ENCODE measurements at places on chromosomes 12 and 14.

GRCh38 chr14:73455294-73455693 is 3.1 kb downstream of the NUMB start:
- no peak for DNase-seq

- DNase-seq, result no peak
Observed at GRCh38 chr14:59374048-59374447, 91.1 kb downstream of the GPR135 start.

DNA sequence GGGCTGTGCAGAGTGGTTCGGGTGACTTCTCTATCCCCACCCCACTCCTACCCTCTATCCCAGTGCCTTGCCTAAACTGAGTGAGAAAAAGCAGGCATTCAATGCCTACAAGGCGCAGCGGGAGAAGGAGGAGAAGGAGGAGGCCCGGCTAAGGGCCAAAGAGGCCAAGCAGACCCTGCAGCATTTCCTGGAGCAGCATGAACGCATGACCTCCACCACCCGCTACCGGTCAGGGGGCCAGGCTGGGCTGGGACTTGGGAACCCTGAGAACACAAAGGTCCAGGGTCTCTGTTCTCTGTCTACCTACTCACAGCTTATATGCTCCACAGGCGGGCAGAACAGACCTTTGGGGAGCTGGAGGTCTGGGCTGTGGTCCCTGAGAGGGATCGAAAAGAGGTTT is 11.7 kb downstream of the PRPF40B start:
- no peak for DNase-seq

GRCh38 chr12:84075991-84076390 is 836.6 kb downstream of the SLC6A15 start:
- no peak for DNase-seq

GRCh38 chr12:59121451-59121850 is 201.1 kb upstream of the LRIG3 start:
- no peak for DNase-seq

- DNase-seq, result no peak
Observed at GRCh38 chr12:7844116-7844515, 28.6 kb downstream of the SLC2A14 start.

- peak; percentile 2 for DNase-seq
Observed at GRCh38 chr12:95218150-95219133, 835 bp downstream of the VEZT start.

GRCh38 chr14:79749065-79749464 is 462.2 kb downstream of the DIO2 start:
- DNase-seq, result no peak

DNA sequence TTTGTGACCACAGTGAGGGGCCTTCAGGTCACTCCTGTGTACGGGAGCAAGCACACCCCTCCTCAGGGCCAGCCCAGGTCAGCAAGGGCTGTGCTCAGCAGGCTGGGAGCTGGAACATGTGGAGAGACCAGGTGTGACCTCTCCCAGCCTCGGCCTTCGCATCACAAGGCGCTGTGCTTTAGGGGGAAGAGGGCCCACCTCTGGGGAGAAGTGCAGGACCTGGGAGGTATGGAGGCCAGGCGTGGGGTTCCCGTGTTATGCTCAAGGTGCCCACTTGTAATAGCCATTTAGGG is 194.6 kb upstream of the PRMT8 start:
- no peak for DNase-seq

- DNase-seq, result peak; percentile 13
Observed at GRCh38 chr14:48398675-48399282, 723.4 kb upstream of the MDGA2 start.

DNA sequence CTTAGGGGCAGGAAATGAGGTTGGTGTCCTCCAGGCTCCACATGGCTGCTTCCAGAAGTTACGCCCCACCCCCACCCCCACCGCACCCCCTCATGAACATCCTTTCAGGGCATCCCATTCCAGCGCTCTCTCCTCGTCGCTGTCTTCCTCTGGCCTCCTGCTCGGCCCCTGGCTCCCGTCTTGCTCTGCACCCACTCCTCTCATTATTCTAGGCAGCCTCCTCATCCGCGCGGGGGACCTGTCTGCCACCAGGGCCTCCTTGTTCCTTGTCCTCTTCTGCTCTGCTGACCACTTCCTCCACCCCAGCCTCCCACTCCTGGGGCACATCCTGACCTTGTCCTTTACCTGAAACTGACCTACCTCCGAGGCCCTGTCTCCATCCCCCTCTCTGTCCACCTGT is 29.8 kb upstream of the PLEKHG6 start:
- DNase-seq, result no peak

DNA sequence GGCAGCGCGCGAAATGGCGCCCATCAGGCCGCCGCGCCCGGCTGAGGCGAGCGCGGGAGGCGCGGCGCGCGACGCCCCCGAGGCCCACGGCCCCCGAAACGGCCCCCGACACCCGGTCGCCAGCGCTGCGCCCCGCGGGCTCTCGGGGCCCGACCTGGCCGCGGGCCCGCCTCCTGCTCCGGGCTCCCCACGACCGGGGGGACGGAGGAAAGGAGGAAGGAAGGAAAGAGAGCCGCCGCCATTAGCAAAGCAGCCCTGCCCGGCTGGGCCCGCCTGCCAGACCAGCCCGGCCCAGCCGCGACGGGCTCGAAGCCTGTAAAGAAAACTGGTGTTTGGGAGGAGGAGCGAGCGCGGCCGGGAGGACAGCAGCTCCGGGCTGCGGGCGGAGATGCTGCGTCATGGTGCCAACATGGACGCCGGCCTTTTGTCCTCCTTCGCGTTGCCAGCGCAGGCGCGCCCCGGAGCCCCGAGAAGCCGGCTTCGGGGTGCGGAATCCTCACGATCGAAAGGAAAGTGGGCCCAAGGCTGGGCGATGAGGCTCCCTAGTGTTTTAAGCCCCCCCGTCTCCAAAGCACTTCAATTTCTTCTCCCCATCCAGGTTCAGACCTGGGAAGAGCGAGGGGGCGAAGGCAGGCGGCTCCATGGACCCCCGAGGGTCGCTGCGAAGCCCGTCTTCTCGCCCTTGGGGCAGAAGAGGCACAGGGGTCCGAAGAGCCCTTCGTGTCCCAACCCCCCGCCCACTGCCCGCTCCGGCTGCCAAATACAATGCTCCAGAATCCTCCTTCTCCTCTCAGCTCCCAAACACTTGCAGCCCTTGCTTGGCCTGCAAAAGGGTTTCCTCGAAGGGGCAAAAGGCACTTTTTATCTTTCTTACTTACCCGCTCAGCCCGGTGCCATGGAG is 2.9 kb upstream of the SETD1B start:
- DNase-seq, result peak; percentile 57

DNA sequence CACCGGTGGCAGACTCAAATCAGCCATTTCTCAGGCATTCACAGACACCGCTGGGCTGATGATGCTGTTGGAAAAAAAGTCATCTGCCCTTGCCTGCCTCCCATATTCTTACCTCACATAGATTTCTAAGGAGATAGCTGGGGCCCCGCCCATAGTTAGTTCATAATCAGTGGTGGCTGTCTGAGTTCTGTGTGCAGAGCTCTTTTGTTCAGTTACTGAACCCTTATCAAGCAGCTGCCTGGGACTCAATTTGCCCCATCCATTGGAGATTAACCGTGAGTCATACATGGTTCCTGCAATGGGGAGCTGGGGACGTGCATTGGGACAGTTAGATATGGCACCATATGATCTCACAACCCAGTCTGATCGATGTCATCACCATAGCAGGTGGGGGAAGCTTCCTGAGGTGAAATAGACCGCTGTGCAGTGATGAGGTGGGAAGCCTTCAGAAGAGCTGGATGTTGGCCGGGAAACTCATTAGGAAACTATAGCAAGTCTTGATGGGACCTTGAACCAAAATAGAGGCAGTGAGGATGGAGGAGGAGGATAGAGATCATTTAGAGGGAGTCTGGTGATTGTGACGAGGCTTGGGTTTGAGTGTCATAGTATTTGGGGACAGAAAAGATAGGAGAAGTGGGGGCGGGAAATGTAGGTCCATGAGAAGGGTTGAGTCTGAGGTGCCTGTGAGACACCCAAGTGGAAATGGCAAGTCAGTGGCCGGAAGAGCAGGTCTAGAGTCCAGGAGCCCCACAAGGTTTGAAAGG is 147.8 kb downstream of the GCH1 start:
- no peak for DNase-seq

DNA sequence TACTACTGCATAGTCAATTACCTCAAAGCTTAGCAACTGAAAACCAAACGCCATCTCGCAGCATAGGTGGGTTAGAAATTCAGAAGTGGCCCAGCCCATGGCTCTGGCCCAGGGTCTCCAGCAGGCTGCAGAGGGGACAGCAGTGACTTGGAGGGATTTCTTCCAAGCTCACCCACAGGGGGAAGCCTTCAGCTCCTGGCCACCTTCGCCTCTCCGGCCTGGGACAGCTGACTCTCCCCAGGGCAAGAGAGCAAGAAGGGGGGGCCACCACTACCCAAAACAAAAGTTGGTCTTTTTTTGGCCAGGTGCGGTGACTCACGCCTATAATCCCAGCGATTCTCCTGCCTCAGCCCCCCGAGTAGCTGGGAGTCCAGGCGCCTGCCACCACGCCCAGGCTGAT is 32.2 kb upstream of the ANKRD9 start:
- DNase-seq, result no peak

DNA sequence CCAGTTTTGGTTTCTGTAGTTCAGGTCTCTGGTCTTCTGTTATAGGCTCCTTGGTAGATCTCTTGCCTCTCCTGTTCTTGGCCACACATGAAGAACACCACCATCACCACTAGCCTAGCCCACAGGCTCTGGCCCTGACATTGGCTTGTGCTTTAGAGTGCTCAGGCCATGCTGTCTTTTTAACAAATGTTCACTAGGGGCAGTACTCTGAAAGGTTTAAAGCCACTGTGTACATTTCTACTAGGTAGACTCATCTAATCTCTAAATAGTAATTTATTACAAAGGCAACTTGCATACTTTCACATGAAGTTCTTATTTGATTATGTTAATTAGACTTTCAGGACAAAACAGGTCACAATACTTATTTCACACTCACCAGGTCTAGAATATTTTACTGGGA is 38.3 kb downstream of the PDE6H start:
- DNase-seq, result no peak

DNA sequence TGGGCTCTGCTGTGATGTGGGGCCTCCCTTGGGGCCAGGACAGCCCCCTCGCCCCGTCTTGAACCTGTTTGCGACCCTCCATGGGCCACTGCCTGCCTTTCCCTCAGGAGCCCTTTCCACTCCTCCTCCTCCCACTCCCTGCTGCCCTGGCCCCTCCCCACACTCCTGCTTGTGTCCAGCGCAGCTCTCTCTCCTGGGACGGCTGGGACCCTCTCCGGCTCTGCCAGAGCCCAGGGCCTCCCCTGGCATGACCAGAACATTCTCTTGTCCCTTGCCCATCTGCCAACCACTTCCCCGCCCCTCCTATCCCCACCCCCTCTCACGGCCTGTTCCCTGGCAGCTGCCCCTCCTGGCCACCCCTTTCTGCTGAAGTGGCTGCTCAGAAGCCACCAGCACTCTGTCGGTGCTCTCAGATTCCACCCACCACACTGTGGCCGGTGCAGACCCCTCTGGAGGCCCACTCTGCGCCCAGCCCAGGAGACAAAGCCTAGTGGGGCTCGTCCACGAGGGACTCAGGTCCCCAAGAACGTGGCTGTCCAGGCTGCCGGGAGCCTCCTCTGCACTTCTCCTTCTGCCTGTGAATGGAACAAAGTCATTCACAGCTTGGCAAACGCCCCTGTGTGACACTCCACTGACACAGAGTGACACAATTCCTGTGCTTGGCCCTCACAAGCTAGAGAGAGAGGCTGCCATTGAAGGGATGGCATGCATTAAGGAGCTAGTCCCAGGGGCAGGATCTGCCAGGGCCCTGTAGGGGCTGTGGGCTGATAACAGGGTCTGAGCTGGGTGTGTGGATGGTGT is 1.4 kb downstream of the ASPG start:
- no peak for DNase-seq

DNA sequence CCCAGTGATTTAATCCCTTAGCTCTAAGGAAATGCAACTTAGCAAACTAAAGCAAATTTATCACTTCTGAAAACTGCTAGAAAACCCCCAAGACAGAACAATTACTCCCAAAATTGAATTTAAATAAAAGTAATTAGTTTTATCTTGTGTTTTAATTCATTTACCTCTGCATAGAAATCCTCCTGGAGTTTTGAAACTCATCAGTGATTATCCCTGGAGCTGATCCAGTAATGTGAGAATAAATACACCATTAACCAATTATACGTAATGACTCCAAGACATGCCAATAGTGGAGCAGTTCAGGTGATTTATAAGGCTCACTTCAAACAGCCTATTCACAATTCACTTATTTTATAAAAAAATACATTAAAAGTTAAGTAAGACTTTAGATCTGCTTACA is 855.3 kb upstream of the FLRT2 start:
- no peak for DNase-seq

DNA sequence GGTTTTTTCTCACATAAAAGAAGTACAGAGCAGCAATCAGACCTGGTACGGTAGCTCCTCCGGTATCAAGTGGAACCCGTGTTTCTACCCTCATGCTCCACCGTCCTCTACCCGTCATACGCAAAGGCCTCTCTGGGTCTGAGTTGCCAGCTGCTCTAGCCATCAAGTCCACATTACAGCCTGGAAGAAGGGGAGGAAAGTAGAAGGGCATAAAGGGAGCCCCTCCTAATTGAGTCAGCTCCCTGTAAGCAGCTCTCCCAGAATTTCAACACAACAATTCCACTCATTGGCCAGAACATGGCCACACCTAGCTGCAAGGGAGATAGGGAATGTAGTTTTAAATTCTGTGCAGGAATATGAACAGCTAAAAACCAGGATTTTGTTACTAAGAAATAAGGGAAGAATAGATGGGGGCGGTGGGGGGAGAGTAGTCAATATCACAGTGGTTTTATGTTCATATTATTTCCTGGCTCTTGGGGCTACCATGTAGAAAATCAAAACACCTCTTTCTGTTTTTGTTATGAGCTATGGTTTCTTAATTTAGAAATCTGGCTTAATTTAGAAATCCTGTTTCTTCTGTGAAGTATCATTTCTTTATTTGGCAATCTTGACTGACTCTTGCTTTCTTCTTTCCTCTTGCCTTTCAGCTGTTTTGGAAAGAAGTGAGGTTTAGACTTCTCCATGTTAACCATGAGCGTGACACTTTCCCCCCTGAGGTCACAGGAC is 103.9 kb downstream of the AKAP6 start:
- DNase-seq, result no peak

DNA sequence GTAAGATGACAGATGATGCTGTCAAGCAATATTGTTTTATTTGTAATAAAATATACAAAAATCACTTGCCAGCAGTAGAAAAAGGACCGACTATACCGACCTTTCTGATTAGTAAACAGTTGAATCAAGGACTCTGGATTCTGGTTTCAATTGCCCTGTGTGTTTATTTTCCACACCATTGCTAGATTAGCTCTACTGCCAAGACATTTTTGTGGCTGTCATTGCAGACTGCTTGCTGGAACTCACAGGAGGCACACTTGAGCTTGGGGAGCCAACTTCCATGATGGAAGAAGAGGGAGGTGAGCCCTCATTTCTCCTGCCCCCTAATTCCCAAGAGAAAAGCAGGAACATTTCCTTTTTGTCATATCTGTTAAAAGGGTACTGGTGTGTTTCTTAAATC is 51.3 kb downstream of the MAPKAPK5 start:
- no peak for DNase-seq

GRCh38 chr12:95446506-95446900 is 27.4 kb upstream of the METAP2 start:
- DNase-seq, result peak; percentile 32

DNA sequence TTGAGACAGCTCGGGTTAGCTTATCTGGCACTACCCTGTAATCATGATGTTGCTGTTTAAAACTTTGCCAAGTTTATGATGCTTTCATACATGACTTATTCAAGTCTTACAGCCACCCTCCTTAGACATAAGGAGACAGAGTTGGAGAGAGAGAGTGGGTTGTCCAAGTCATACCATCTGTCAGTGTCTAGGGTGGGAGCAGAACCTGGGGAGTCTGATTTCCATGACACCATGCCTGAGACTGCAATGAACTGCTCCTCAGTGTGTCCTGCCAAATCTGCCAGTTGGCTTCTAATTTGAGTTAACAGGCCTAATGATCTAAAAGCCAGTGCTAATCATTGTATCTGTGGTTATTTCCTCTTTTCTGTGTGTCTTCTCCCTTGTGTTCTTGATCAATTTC is 43.7 kb upstream of the PHC1 start:
- DNase-seq, result no peak
